ENCODE measurements at places on chromosomes 2 and 18.

DNA sequence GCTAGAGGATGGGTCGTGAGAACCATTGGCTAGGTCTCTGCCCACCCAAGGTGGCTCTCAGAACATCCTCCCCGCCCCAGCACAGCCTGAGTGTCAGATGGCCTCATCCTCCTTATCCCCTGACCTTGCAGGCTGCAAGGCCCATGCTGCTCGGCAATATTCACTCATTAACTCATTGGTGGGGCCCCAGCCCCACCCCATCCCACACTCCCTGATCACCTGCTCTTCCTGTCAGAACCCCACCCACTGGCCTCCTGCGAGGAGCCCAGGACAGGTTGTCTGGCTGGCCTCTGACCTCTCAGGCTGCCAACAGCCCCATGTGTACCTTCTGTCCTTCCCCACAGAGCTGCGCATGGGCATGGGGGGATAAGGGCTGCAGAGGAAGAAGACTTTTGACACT lies 5.3 kb downstream of the ADCY3 start:
- DNase-seq: no peak

GRCh38 chr2:215530191-215530968 lies 94.5 kb upstream of the FN1 start:
- no peak for DNase-seq

- no peak for DNase-seq
Observed at GRCh38 chr2:19021721-19022120, 336.7 kb downstream of the OSR1 start.

DNA sequence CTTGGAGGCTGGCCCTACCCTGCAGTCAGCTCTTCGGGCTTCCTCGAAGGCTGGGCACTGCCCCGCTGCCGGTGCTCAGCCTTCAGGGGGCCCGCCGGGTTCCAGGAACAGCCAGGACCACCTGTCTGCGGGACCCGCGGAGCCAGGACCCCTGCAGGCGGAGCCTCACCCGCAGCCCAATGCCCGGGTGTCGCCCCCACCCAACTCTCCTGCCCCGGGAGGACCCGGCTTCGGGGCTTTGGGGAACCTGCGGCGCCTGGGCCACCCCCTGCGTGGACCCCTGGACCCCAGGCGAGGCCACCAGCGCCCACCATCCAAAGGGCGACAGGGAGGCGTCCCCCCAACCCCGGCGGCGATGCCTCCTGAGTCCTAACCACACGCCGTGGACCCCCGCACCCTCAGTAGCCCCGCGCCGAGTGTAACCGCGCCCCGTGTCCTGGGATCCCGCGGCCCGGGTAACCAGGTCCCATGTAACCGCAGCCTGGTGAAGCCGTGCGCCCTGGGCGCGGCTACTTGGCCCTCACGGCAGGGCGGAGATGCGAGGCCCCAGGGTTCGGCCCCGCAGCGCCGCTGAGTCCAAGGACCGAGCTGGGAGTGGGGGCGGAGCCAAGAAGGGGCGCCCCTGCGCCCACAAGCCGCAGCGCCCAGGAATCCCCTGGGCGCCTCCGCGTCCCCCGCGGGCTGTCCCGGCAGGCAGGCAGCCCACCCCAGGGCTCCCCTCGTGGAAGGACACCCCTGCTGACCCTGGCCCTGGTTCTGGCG lies 11.0 kb upstream of the UBE2F start:
- DNase-seq: no peak

DNA sequence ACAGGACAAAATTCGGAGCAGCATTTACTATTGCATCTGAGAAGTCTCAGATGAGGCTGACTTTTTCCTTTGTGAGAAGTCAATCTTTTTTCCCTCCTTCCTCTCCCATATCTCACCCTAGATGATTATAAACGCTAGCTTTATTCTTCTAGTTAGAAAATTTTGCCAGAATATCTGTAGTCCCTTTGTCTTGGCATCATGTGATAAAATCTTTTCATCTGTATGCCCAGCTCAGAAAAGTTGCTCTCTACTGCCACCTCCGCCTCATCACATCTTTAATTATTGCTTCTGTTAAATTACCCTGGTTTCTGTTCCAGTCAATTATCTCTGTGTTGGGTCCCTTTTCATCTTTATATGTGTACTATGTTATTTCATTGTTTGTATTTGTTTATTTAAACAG lies 210.8 kb upstream of the SLC35G4 start:
- no peak for DNase-seq
